NCI-H2081 treated with DMSO at 0.1 percent for 48 hours (cell line): ENCODE measurements at places on chromosomes 2 and 18.

- DNase-seq: no peak
Measured at GRCh38 chr2:208757364-208757763, 350.8 kb downstream of the PTH2R start.

DNA sequence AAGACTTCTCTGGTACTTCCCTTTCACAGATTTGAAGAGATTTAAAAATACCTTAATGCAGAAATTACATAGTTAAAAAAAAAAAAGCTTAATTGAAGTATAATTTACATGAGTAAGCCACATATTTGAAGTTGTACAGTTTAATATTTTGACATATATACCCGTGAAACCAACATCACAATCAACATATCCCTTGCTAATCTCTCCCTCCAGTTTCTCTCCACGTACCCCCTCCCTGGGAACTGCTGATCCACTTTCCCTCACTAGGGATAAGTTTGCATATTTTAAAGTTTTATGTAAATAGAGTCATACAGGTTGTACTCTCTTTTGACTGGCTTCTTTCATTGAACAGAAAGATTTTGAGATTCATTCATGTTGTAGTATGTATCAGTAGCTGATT, 22.4 kb downstream of the EMILIN2 start:
- DNase-seq: no peak

- DNase-seq: no peak
Measured at GRCh38 chr2:86417961-86418360, 23.2 kb upstream of the KDM3A start.

DNA sequence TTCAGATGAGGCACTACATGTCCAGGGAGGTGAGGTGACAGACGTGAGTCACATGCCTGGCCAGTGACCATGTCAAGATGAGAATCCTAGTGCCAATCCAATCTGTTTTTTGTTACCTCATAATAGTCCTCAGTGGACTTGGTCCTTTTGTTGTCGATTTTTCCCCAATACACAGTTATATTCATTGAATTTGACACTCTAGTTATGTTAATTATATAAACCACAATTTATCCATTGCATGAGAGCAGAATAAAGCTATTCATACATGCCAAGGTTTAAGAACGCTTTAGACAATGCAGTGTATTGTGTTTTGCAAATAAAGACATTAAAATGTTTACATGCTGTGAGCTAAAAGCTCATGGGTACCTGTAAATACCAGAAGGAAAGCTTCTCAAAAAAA, 21.6 kb upstream of the TMEFF2 start:
- DNase-seq: no peak

- no peak for DNase-seq
Measured at GRCh38 chr2:188919824-188920223, 54.3 kb upstream of the COL3A1 start.

- DNase-seq: no peak
Measured at GRCh38 chr2:70898363-70899240, 37.1 kb upstream of the ATP6V1B1 start.

- DNase-seq: no peak
Measured at GRCh38 chr2:46116553-46116991, 180.6 kb upstream of the EPAS1 start.

DNA sequence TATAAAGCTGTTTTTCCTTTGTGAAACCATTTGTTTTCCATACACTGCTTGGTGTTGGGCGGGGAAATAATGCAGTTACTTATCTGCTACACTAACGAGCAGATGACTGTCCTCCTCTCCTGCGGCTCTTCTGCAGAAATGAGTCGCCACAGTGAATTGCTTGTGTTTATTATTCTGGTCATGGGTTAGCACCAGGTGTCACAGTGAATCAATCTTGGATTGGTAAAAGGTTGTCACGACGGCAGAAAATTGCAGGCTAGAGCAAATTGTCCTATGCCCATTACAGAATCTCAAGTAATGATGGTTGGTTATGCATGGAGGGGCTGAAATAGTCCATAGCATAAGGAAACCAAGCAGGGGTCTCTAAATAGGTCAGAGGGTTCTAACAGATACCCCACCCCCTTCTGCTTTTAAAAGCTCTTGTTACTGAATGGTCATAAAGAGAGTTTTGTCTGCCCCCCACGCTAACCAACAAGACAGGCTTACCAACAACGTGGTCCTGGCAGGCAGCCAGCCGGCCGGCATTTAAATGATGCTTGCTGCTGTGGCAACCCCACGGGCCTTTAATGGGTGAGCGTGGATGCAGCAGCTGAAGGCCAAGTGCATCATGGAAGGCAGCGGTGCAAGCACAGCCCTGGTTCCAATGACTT, 29.5 kb downstream of the RAB31 start:
- DNase-seq: peak; percentile 83

- DNase-seq: no peak
Measured at GRCh38 chr18:41761333-41762018, 193.6 kb upstream of the PIK3C3 start.

DNA sequence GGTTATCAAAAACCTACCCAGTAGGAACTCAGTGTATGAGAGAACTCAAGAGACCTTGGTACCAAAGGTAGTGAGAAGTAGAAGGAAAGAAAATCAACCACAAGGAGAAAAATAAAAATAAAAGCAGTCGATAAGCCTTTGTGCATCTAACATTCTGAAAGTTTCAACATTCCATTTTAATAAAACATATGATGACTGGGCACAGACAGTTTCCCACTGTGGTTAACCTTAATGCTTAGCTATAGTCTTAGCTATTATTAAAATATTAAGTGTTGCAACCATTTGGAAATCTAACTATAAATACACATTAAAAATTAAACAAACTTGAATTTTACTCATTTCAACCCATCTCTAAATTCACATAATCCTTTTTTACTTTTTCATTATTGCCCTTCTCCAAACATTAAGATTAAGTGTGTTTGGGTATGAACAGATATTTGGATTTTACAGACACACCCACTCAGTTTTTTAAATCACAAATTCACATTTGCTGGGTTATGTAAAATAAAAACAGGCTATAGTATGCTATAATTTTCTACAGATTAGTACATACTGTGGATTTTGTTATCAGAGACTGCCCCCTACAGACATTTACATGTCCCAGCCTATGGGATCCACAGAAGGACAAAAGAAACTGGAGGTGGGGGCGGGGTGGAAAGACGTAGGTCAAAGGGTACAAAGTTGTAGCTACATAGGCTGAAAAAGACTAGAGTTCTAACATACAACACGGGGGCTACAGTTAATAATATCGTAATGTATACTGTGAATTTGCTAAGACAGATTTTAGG, 32.8 kb downstream of the SRBD1 start:
- DNase-seq: no peak

DNA sequence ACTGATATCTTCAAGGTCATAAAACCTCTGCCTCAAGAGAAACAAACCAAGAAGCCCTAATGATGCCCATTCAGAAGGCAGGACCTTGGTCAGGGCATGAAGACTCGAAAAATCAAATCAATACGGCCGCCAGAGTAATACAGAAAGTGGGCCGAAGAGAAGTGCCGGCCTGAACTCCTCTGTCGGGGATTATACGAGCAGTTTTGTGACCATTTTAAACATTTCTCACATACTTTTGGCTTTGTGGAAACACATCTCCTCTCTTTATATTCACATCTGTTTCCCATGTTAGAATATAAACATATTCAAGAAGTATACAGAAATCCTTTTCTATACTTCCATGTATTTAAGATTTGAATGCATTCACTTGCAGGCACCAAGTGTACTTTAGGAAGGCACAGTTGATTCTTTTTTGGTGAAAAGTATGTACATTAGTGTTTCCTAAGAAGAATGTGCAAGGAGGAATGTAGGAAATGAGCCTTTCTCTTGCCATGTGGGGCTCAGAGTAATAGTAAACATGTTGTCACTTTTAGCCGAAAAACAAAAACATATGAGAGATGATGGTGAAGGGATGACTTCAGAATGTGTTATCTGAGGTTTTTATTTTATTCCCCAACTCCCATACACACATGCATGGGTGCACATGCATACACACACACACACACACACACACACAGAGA, 707.9 kb upstream of the ID2 start:
- DNase-seq: no peak

- no peak for DNase-seq
Measured at GRCh38 chr2:231393149-231394131, 2.1 kb upstream of the B3GNT7 start.

DNA sequence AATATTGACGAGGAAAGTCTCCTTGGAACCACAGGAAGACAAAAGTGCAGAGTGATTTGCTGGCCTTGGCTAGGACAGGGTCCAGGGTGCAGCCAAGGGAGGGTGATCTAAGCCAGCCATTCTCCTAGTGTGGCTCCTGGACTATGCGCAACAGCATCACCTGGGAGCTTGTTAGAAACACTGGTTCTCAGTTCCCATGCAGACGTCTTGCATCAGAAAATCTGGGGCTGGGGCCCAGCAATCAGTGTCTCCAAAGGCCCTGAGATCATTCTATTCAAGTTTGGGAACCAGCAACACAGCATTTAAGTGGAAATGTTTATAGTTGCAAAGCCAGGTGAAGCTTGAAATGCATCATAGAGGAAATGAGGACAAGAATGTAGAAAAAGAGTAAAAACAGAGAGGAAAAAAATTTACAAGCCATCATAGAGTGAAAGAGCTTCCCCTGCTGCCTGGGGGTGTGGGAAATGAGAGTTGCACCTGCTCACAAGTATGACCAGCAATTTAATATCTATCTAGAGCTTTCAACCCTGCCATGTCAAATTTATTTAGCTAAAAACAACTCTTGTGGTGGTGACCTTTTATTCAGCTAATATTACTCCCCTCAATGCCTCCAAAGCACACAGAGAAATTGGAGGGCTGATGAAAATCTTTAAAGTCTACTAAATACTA, 54.4 kb upstream of the SEC11C start:
- no peak for DNase-seq

GRCh38 chr2:216862628-216863398, 2.9 kb upstream of the TNP1 start:
- peak; percentile 28 for DNase-seq

- DNase-seq: no peak
Measured at GRCh38 chr2:202091476-202091875, 18.4 kb downstream of the KIAA2012 start.

GRCh38 chr2:82307511-82307910, 2003.0 kb upstream of the LRRTM1 start:
- no peak for DNase-seq

DNA sequence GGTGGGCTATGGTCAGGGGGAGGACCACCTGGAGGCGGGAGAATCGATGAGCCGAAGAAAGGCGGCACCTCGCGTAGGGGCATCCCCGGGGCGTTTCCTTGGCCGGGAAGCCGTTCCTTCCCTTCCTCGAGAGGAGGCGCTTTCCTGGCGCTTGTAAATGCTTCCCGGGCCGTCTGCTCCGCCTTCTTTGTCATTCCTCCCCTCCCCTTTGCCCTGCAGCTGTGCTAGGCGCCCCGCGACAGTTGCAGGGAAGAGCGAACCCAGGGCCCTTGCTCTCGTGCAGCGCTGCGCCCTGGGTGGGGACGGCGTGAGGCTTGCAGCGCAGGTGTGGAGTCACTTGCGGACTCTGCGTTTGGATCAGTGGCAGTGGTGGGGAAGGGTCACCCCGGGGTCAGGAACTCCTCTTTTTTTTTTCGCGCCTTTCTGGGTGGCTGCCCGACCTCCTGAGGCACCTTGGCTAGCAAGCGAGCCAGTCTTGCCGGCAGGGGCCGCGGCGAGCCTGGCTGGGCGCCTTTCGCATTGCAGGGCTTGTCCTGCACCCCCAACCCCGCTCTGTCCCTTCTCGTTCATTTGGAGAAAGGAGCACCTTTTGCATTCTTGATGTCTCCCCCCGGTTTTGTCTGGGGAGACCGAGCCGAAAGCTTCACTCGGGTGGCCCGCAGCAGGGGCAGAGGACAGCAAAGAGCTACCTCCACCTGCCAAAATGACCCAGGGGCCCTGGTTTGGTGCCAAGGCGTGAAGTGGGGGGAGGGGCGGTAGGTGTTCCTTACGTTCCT, 858 bp downstream of the KCNS3 start:
- peak; percentile 16 for DNase-seq

DNA sequence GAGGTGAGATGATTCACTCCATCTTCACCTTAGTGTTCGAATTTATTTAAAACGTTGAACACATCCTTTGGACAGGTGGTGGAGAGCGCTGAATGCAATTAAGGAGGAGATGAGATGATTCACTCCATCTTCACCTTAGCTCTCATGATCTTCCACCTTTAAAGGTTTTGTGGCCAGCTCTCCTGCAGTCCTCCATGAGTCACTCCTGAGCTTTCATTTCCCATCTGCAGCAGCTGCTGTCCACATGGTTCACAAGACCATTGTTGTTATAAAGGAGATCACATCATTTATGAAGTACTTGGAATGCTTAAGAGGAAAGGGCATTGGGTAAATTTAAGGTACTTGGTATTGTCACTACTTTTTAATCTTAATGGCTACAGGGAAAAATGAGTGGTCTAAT, 298.5 kb downstream of the PAX3 start:
- DNase-seq: no peak

GRCh38 chr2:190767821-190768220, 112.8 kb upstream of the GLS start:
- DNase-seq: no peak

GRCh38 chr2:180203972-180204371, 196.9 kb upstream of the CWC22 start:
- DNase-seq: no peak

- no peak for DNase-seq
Measured at GRCh38 chr18:25239581-25240419, 112.2 kb downstream of the ZNF521 start.

- DNase-seq: no peak
Measured at GRCh38 chr2:62540408-62541168, 34.6 kb upstream of the TMEM17 start.

DNA sequence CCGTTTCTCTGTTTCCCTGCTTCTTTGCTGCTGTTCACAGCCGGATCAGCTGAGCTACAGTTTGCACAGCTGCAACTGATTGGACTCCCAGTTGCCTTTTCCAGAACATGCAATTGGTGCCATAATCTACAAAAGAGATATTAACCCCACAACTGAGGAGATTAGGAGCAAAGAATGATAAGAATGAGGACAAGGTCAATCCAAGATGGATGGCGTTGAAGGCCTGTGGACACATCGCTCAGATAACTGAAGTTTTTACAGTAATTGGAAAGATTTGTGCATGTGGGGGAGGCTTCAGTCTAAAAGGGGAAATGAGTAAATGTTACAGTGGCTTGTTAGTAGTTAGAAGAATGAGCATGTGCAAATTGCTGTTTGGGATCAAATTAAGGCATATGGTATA, 263.2 kb downstream of the TGIF1 start:
- DNase-seq: no peak

DNA sequence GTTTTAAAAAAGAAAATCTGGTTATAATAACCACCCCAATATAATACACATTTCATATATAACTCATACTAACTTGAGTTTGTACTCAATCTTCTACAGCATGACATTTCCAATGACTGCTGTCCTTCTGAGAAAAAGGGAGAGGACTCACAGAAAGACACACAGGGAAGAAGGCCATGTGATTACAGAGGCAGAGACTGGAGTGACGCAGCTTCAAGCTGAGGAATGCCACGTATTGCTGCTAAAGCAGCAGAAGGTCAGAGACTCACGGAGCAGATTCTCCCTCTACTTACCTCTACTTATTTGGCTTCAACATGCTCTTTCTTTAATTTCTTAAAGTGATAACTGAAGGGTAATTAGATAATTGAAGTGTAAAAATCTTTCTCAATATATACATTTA, 753.5 kb upstream of the PKDCC start:
- no peak for DNase-seq

GRCh38 chr2:189566046-189566445, 14.5 kb downstream of the SLC40A1 start:
- DNase-seq: no peak

- no peak for DNase-seq
Measured at GRCh38 chr2:46434851-46435273, 44.5 kb upstream of the TMEM247 start.
